ENCODE measurements at places on chromosomes 5 and 9.

GRCh38 chr5:100772548-100772947, 130.5 kb downstream of the ST8SIA4 start:
- no peak for DNase-seq

DNA sequence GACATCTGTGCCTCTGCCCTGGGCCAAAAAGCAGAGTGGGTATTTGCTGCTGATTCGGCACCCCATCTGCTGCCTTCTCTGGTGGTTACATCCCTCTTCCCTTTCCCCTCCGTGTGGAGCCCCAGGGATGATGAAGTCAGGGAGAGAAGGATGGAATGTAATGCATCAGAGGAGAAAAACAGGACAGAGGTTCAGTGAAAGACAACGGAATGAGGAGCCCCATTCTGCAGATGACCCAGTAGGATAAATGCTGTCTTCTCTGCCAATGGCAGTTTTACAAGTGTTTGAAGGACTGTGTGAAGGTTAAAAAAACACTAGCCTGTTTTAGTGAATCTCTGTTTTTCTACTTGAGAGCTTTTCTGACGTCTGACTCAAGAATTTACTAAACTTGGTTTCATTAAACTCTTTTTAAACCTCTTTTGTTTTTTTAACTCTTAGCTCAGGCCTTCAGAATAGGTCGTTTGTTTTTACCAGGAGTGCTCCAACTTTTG, 86.3 kb downstream of the NLN start:
- no peak for DNase-seq

- DNase-seq: no peak
These were observed 415.9 kb upstream of the KLF4 start for GRCh38 chr9:107905308-107906020.

DNA sequence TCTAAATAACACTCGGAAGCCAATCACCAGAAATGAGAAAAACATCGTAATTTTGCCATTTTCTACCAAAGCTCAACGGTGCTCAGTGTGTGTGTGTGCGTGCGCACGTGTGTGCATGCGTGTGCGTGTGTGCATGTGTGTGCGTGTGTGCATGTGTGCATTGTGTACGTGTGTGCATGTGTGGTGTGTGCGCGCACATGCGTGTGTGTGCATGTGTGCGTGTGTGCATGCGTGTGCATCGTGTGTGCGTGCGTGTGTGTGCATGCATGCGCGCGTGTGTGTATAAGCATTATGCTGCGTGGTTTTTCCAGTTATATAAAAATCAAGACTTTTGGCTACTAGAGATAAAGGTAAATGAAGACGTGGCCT, 165.0 kb downstream of the DAB2IP start:
- DNase-seq: no peak

DNA sequence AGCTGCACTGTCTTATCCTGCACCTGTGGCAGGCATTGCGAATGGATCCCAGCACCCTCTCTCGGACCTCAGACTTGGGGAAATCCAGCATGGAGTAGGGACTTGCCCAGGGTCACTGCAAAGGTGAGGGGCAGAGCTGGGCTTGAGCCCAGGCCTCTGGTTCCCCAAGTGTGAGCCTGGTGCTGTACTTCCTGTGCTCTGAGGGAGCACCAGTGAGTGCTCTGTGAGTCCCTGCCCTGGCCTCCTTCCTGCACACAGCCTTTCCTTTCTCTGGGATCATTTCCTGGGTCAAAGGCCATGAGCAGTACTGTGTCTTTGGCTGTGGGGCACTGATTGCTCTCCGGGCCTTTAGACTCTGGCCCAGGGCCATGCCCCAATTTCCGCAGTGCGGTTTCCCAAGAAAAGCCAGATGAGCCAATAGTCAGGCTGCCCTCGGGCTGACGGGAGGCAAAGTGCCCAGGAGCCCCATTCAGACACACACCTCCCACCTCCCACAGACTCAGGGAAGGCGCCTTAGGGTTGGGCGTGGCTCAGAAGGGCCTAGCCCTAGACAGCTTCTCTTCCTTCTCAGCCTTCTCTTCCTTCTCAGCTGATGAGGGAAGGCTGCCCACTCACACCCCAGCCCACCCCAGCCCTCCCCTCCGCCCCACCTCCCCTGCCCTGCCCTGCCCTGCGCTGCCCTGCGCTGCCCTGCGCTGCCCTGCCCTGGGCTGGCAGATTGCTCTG, 23.3 kb upstream of the TRIM14 start:
- no peak for DNase-seq

All from activated CD4-positive, alpha-beta T cell treated with anti-CD3 and anti-CD28 coated beads, Interleukin-2, amount 50 U/mL, for 1 hour (primary cell).